ENCODE measurements at places on chromosomes 13 and 19. TPM values are rescaled to one million over a fixed set of nuclear protein-coding genes. Genes with fewer than 3 reads are reported as not detected.

ZNF730 gene
- total RNA-seq, result 0.19 TPM

DOCK6 gene
- 14.5 TPM for total RNA-seq

KIR2DL4 gene
- not detected for total RNA-seq

ZNF20 gene
- not detected for total RNA-seq

ZNF846 gene
- total RNA-seq, result 3.3 TPM

GSX1 gene
- total RNA-seq, result not detected

MAMSTR gene
- 27.3 TPM for total RNA-seq

TPM4 gene
- 32.2 TPM for total RNA-seq

PRR36 gene
- total RNA-seq, result not detected

CERS4 gene
- total RNA-seq, result 2.1 TPM

C19orf53 gene
- 89.1 TPM for total RNA-seq

ATXN8OS gene
- not detected for total RNA-seq

NUP62 gene
- 40.0 TPM for total RNA-seq

ZNF541 gene
- 0.13 TPM for total RNA-seq

RYR1 gene
- 572 TPM for total RNA-seq

SPTBN4 gene
- 4.7 TPM for total RNA-seq

SCN1B gene
- 163 TPM for total RNA-seq

ZNF793 gene
- 1.7 TPM for total RNA-seq

SHISA2 gene
- 9.4 TPM for total RNA-seq

BRSK1 gene
- total RNA-seq, result 0.77 TPM

RUBCNL gene
- 1.1 TPM for total RNA-seq

RNF113B gene
- not detected for total RNA-seq

FUT2 gene
- total RNA-seq, result not detected

GPR12 gene
- not detected for total RNA-seq

FRY gene
- 29.7 TPM for total RNA-seq

SIGLEC10 gene
- total RNA-seq, result 0.73 TPM

AKAP8 gene
- total RNA-seq, result 35.7 TPM

DCLK1 gene
- total RNA-seq, result 4.4 TPM

MBD3L2 gene
- not detected for total RNA-seq

PEX11G gene
- total RNA-seq, result 1.4 TPM

ELSPBP1 gene
- total RNA-seq, result not detected

OR10H1 gene
- total RNA-seq, result not detected

ZNF229 gene
- 1.6 TPM for total RNA-seq

HSPH1 gene
- total RNA-seq, result 72.6 TPM

GJB6 gene
- total RNA-seq, result not detected

MBD3L4 gene
- not detected for total RNA-seq

EML2 gene
- total RNA-seq, result 16.0 TPM

MCEMP1 gene
- total RNA-seq, result 0.36 TPM

BST2 gene
- 47.7 TPM for total RNA-seq

SIRT6 gene
- total RNA-seq, result 13.1 TPM

SPINT2 gene
- total RNA-seq, result 1.4 TPM

PLK5 gene
- not detected for total RNA-seq

ZNF296 gene
- 0.34 TPM for total RNA-seq

Data from psoas muscle (tissue), 8 donors.